ENCODE measurements at places on chromosomes 13 and 19.

GRCh38 chr13:102798581-102799425 lies at the start of the genes BIVM and POGLUT2:
TSS of gene BIVM (plus strand) at chr13:102799119. CDS start at chr13:102807268, 8,149 bp downstream.
TSS of gene POGLUT2 (minus strand) at chr13:102798976. CDS start at chr13:102798670, 306 bp downstream.
- peak; percentile 41 for DNase-seq

GRCh38 chr13:75705395-75705794 lies 69.3 kb downstream of the LMO7 start:
- no peak for DNase-seq

GRCh38 chr13:85806553-85807175 lies 7.4 kb upstream of the SLITRK6 start:
- no peak for DNase-seq

DNA sequence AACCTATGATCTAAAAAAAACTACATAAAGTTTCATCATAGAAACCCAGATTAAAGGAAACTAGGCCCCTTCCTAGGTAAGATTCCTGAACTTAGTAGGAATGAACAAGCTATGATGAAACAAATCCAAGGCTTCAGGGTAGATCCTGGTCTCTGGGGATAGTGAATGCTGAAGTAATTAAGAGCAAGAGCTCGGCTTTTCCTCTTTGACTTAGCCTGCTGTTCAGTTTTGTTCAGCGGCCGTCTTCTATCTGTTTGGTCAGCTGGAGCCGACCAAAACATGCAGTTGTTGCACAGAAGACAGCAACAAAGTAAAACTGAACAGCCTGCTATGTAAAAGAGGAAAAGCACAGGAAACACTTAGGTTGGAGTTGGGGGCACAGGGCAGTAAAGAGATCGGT lies 44.1 kb upstream of the RFXAP start:
- DNase-seq = no peak

- no peak for DNase-seq
Observed at GRCh38 chr19:53394522-53394973, 401 bp upstream of the ZNF765 start.

DNA sequence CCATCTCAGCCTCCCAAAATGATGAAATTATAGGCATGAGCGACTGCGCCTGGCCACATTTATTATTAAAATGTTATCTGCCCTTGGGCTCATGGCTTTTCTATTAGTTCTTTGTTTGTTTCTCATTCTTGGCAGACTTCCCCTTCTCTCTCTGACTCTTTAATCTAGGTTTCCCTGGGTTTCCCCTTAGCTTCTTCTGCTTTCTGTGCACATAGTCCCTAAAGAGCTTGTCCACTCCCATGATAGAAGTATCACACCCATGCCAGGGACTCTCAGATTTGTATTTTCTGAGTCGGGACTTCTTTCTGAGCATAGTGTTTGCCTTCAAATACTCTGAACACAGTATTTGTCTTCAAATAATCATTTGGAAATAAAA lies 38.6 kb upstream of the ITM2B start:
- no peak for DNase-seq

DNA sequence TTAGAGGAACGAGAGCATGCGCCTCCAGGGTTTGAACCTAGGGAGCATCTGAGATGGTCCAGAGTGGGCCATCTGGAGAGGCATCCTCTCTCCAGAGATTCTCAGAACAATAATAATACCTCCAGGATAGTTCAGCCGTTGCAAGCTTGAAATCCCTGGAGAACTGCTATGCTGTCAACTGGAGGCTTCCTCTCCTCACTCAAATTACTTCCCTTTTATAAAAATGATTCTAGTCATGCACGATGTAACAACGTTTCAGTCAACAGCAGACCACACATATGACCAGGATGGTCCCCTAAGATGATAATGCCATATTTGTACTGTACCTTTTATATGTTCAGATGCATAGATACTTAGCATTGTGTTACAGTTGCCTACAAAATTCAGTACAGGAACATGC lies 108.7 kb downstream of the SHISA2 start:
- no peak for DNase-seq

DNA sequence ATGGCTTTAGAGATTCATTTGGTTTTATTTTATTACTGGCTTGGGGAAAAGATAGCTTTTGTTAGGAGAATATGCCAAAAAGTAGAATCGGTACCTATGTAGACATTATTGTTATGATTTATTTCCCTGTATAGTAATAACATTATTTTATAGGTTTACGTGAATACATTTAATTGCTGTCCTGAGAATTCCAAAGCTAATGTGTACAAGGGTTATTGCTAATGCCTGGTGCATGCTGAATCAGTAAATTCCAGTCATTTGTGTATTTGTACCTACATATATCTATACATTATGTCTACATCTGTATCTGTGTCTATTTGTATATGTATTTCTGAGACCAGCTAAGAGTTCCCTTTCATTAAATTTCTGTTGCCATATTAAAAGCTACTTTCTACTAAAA lies 550.9 kb downstream of the GPC6 start:
- no peak for DNase-seq

DNA sequence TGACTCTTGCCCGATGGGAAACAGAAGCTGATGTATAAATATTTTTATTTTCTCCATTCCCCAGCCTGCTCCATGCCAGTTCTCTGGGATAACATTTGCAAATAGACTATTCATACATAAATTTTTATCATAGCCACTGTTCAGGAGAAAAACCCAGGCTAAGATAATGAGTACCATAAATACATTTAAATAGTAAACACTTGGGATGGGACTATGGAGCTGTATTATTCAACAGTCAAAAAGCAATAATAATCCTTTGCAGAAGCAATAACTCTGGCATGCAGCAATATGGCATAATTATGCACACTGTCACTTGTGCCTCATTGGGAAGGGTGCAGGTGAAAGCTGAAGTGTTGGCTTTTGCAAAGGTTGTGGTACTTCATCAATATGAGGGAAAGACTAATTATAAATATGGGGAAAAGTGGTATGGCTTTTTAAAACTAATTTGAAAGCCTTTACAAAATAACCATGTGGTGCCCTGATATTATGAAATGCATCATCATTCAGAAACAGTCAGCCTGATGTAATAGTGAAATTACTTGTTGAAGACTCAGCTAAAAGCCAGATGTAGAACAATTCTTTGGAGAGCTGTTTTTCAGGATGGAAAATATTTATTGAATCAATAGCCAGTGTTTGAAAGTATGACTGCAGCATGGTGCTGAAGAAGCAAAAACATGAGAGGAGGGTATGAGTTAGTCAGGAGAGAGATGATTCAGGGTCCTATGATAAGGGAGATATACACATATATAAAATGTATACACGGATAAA lies 2476.7 kb downstream of the PCDH9 start:
- no peak for DNase-seq

- DNase-seq = no peak
Observed at GRCh38 chr13:23628250-23628649, 58.0 kb downstream of the TNFRSF19 start.

DNA sequence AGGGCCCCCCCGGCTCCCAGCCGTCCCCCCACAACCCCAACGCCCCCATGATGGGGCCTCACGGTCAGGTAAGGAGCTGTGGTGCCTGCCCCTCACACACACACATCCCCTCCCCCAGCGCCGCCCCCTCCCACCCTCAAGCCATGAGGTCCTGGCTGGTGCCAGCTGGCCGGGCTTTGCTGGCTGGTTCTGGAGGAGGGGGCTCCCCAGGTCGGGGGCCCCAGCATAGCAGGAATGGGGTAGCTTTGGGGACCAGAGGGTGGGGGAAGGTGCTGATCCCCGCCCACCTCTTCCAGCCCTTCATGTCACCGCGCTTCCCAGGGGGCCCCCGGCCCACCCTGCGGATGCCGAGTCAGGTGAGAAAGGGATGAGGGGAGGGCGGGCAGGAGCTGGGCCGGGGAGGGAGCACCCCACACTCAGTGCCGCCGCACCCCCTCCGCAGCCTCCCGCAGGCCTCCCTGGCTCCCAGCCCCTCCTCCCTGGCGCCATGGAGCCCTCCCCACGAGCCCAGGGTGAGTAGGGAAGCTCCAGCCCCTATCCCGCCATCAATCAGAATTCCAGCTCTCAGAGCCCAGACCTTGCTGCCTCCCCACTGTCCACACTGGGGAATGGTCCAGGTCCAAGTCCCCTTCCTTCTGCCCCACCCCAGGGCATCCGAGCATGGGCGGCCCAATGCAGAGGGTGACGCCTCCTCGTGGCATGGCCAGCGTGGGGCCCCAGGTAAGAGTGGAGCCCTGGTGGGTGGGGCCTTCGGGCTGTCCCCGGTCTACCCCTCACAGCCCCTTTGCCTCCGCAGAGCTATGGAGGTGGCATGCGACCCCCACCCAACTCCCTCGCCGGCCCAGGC lies 6.4 kb downstream of the ISYNA1 start:
- DNase-seq = no peak

DNA sequence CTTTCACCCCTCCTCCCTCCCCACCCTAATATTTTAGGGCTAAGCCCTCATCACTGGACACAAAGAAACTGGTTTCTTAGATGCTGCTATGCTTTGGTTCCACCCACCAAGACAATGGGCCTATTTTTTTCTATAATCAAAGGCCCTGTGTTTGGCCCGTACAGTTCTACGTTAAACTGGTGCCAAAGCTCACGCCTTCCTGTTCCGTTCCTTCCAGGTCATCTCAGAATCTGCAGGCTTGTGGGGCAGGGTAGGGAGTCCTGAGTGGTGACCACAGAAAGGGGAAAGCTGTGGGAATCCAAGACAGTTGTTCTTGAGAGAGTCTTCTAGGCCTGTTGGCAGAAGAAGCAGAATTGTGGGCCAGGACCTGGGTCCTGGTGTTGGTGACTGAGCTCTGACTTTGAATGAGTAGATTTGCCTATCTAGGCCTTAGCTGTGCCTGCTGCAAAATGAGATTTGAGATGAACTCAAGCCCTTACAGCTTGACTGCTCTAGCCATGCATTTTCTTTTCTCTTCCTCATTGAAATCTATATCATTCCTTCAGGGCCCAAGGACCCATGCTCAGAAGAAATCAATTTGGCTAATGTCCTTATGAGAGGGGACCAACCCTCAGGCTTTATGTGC lies 19.1 kb upstream of the CXCL17 start:
- DNase-seq = no peak

DNA sequence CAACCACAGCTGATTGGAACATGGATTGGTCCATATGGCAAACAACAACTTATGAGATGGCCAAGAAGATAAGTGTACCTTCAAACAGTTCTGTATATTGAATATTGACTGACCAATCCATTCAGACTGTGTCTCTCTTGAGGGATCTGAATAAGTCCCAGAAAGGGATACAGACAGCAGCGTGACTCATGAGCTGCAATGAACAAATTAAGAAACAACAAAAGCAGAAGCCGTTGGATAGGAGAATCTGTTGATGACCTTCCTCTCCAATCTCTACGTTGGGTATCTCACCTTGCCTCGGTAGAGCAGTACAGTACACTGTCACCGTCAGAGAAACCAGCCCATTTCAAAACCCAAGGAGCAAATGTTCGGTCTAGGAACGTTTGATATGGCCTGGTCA lies 21.3 kb downstream of the MBD3L2B start:
- no peak for DNase-seq

All from activated T-helper 1 cell treated with anti-CD3 and anti-CD28 coated beads, Interleukin-2, amount 50 U/mL, for 16 hours (primary cell).